ENCODE measurements at places on chromosomes 5 and 9.

GRCh38 chr9:130756037-130756436 is 62.5 kb downstream of the EXOSC2 start:
- no peak for DNase-seq

DNA sequence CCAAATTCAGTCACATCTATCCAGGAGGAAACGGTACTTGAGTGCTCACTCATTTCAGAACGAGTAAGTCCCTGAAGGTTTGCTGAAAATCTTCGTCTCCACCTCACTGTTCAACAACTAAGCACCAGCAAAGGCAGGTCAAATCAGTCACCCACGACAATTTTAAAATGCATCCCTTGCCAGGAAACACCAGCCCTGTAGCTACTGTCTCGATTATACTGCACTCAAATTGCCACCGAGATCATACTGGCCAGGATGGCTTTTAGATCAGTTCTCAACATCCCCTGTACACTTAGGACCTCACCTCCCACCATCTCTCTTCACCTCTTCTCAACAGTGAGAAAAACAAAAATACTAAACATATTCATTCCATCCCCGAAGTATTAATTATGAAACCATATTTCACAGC is 298.6 kb downstream of the AGTPBP1 start:
- no peak for DNase-seq

- no peak for DNase-seq
Observed at GRCh38 chr9:134605351-134605965, 36.1 kb upstream of the COL5A1 start.

DNA sequence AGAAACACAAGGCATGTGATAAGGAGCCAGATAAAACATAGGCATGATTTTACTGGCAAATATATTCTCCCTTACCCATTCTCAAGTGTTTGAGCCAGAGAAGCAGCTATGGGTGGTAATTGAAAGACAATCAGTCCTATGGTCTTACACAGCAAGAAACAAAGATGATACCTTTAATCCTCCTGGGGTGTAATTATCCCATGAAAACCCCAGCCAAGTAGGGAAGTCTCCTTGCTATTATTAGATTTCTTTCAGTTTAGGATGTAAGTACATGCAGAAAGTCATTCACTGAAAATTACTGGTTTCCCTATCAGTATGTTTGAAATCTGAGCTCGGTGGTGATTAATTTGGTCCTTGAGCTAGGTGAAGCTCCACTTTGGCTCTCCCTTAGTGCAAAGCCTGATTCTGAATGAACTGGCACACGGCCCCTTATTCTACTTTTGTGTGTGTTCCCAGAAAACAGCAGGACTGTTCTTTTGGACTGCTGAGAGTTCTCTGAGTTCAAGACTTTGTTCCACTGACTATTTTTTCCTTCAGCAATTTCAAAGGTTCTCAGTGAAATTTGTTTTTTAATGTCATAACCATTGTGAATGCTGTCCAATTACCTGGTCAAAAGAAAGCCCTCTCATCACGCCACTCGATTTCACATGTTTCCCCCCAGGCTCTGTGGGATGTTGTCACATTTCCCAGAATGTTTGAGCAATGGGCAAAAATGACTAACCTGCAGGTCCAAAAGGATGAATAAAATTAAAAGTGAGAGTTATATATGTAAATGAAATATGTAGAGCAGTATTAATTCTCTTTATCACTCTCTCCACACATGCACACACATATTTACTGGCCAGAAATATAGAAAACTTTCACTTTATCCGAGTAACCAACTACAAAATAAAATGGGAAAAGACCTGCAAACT is 343.0 kb downstream of the RAB3C start:
- no peak for DNase-seq

DNA sequence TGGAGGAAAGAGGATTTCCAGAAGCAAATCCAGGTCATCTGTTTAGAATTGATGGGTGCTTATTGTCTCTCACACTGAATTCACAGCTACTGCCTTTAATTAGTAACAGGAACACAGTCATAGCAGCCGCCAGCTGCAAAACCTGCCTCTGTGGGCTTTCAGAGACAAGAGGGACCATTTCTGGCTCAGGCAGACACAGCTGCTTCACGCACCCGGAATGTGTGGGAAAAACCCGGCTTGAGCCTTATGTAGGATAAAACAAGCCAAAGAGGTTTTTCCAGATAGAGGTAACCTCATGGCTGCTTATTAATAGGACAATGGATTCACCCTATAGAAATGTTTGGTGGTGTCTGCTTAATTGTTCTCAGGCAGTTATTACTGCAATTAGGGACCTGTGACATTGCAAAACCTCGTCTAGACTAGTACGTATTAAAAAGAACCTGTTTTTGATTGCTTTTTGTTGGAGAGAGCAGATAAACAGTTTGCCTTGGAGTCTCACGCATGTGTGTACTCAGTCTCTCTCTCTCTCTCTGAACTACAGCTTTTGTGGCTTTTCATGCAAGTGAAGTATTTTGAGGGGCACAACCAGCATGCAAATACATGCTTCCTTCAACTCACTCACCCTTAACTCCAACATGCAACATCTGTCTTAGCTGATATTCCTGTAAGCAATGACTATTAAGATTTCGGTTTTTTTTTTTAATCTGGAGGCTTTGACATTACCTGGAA is 302.7 kb downstream of the PLK2 start:
- DNase-seq = no peak

DNA sequence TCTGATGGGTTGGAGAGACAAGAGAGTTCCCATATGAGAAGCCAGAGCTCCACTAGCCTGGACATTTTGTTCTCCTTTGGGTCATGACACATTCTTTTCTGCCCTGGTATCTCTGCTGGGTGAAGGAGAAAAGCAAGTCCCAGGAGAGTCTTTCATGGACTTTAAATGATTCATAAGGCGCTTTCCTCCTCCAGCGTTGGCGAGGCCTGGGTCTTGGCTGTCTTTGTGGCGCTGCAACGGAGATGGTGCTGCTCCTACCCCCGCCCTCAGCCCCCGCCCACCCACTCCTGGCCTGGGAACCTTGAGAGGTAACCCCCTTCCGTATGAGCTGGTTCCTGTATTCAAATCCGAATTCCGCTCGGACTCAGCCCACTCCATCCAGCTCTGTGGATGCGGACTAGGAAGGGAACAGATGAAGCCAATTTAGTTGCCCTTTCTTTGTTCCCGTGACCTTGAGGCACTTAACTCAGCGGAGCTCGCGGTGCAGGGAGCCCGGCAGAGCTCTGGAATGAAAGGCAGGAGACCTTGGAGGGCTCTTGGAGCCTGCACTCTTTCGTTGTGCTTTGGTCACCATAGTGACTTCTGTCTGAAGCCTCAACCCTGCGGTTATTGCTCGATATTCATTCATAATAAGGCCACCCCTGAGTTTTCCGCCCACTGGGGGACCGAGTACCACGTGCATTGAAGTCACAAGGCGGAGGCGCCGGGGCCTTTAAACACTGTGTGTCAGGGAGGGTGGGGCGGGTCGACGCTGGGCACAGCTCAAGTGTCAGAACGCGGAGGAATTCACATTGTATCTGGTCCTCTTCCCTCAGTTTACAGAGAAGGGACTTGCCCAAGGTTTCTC is 14.0 kb upstream of the PWWP2A start:
- DNase-seq = no peak

DNA sequence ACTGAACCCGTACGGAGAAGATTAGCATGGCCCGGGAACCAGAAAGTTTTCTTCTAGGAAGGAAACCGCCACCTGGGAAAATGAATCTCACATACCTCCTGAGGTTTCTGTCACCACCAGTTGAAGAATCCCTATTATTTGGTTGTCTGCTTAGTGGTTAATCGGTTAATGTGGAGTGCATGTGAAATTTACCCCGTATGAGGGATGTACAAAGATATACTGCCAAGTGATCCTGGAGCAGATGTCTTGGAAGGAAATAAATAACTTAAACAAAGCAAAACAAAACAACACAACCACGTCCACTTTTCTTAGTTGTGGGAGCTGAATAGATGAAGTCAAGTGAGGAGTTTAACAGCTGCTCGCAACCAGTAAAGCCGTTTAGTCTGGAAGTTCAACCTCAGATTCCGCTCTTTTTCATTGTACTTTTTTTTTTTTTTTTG is 3.8 kb downstream of the DMRT2 start:
- no peak for DNase-seq

DNA sequence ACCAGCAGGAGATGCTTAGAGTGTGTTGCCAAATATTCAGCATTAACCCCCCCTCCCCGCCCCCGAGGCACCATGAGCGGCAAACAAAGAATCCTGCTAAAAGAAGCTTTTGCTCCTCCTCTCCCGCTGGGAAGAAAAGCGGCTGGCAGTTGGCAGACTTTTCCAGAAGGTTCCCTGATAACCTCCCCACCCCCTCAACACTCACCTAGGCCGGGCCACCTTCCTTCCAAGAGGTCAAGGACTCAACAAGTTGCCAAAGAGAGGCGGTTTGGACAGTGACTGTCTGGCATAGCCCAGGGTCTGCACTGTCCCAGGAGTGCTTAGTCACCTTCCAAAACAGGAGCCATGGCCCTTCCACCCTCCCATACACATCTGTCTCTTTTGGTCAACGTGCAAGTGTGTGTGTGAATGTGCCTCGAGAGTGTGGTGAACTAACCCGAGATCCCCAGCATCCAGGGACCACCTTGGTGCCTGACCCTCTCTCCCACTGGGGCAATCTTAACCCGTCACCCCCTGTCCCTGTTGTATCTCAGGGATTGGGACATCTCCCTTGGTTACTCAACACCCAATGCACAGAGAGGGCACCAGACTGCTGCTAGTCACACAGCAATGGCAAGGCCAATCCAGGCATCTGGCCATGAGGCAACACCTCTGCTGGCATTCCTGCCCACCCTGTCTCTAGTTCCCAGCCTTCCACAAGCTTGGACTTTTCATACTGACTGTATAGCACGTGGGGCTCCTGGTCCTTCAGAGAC is 18.9 kb downstream of the CAMK2A start:
- DNase-seq = no peak

GRCh38 chr5:36950586-36951457 is 74.3 kb downstream of the NIPBL start:
- no peak for DNase-seq

- no peak for DNase-seq
Observed at GRCh38 chr5:53871775-53872174, 311.3 kb downstream of the NDUFS4 start.

- no peak for DNase-seq
Observed at GRCh38 chr5:102958481-102959011, 161.4 kb downstream of the GIN1 start.

DNA sequence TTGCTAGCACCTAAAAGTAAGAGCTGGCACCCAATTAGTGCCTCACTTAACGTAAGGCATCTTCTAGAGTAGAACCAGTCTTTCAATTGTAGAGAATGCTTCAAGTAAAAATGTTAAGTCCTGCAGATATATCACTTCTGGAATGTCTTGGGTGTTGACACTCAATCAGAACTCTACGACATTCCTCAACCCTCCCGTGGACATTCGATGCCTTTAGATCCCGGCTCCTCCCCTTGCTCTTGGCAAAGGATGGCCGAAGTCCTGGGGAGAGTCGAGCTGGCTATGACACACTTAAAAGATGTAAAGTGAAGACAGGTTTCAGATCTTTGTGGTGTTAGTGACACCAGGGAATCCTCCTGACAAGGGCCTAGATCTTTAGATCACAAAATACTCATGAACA is 87.5 kb upstream of the ERCC6L2 start:
- no peak for DNase-seq

GRCh38 chr5:151128817-151129216 is 28.8 kb downstream of the ANXA6 start:
- no peak for DNase-seq

Measured in activated naive CD4-positive, alpha-beta T cell (primary cell).